Neural crest cell (in vitro differentiated cells): ENCODE measurements at places on chromosomes 1 and 21. TPM values are rescaled to one million over a fixed set of nuclear protein-coding genes. Genes with fewer than 3 reads are reported as not detected.

Gene BGLAP
- 2.5 and 3.0 TPM in 2 replicates for total RNA-seq

Gene CDC20
- 180 and 196 TPM in 2 replicates for total RNA-seq

Gene TFF2
- total RNA-seq: not detected in 2 replicates

Gene SAMD13
- 2.1 and 2.3 TPM in 2 replicates for total RNA-seq

Gene SPRR2F
- not detected in 2 replicates for total RNA-seq

Gene IFI16
- 4.9 and 6.3 TPM in 2 replicates for total RNA-seq

Gene ACTN2
- 0.54 and 0.91 TPM in 2 replicates for total RNA-seq

DNA sequence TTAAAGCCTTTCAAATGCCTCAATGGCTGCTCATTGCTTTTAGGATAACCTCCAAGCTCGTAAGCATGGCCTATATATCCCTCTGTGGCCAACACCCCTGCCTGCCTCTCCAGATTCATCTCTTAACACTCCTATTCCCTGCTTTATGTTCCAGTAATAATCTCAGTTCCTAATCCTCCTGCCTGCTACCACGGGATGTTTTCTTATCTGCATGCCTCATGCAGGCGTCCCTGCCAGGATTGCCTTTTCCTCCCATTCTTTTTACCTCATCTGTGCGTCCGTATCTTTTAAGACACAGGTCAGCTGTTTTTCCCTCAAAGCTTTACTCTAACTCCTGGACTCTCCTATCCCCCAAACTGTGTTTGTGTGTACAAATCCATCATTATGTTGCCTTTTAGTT is 36.1 kb downstream of the ZBTB40 start:
- no peaks in the 10 kb centered on the region for H3K27me3 ChIP-seq
- H3K4me1 ChIP-seq: peaks cover 7% of the 10 kb centered on the region
- no peak for DNase-seq
- no peak overlapping the region for H3K4me3 ChIP-seq

- no peaks in the 10 kb centered on the region for H3K36me3 ChIP-seq
- no peak overlapping the region for H3K27ac ChIP-seq
- H3K4me3 ChIP-seq: no peak overlapping the region
- peaks cover 3% of the 10 kb centered on the region for H3K27me3 ChIP-seq
- H3K4me1 ChIP-seq: no peaks in the 10 kb centered on the region
These were observed 3.7 kb upstream of the CAPN8 start for GRCh38 chr1:223669003-223669795.

GRCh38 chr1:155202198-155202597 is 5.5 kb downstream of the THBS3 start:
- H3K36me3 ChIP-seq: peaks cover 36% of the 10 kb centered on the region
- H3K27ac ChIP-seq: peak overlapping the region; percentile 62
- peaks cover 21% of the 10 kb centered on the region for H3K27me3 ChIP-seq
- no peak for DNase-seq
- H3K4me1 ChIP-seq: peaks cover 47% of the 10 kb centered on the region
- H3K4me3 ChIP-seq: peak overlapping the region; percentile 83

- peaks cover 28% of the 10 kb centered on the region for H3K27me3 ChIP-seq
- no peak for DNase-seq
- H3K36me3 ChIP-seq: peaks cover 3% of the 10 kb centered on the region
- H3K27ac ChIP-seq: no peak overlapping the region
- no peak overlapping the region for H3K4me3 ChIP-seq
These were observed 30.8 kb upstream of the ADARB1 start for GRCh38 chr21:45043541-45044020.

- no peak overlapping the region for H3K27ac ChIP-seq
- no peaks in the 10 kb centered on the region for H3K27me3 ChIP-seq
- H3K36me3 ChIP-seq: peaks cover 4% of the 10 kb centered on the region
- H3K4me3 ChIP-seq: no peak overlapping the region
- no peak for DNase-seq
These were observed 75.0 kb downstream of the XCL2 start for GRCh38 chr1:168468822-168469221.

GRCh38 chr21:44084496-44085241 is 22.5 kb upstream of the PWP2 start:
- DNase-seq: no peak
- H3K27me3 ChIP-seq: no peaks in the 10 kb centered on the region
- peak overlapping the region; percentile 69 for H3K27ac ChIP-seq
- no peak overlapping the region for H3K4me3 ChIP-seq
- H3K36me3 ChIP-seq: peaks cover 14% of the 10 kb centered on the region
- no peaks in the 10 kb centered on the region for H3K4me1 ChIP-seq

DNA sequence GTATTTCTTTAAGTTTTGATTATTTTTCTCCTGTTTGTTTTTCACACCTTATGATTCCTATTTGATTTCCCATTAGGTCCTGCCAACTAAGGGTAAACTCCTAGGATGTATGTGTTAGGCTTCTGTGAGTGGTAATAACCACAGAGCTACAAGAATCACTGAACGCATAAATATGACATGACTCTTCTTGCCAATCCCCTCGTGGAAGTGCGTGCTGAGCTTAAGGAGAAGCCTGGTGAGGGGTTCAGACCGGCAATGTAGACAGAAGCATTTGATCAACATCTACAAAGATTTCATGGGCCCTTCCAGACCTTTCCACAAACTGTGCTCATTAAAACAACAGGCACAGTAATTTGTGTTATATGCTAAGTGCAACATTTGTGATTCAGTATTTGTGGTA is 273.8 kb upstream of the SNX7 start:
- H3K4me1 ChIP-seq: peaks cover 15% of the 10 kb centered on the region
- no peaks in the 10 kb centered on the region for H3K27me3 ChIP-seq
- H3K36me3 ChIP-seq: no peaks in the 10 kb centered on the region
- no peak overlapping the region for H3K4me3 ChIP-seq

GRCh38 chr1:32400876-32401631 is 6.8 kb upstream of the BSDC1 start:
- H3K36me3 ChIP-seq: no peaks in the 10 kb centered on the region
- H3K4me1 ChIP-seq: peaks cover under 1% of the 10 kb centered on the region
- no peak overlapping the region for H3K27ac ChIP-seq
- no peaks in the 10 kb centered on the region for H3K27me3 ChIP-seq
- H3K4me3 ChIP-seq: peak overlapping the region; percentile 60

GRCh38 chr1:15945011-15945831 is 30.7 kb downstream of the ZBTB17 start:
- peak overlapping the region; percentile 57 for H3K27ac ChIP-seq
- peaks cover 20% of the 10 kb centered on the region for H3K4me1 ChIP-seq
- H3K27me3 ChIP-seq: no peaks in the 10 kb centered on the region
- DNase-seq: no peak
- peaks cover 6% of the 10 kb centered on the region for H3K36me3 ChIP-seq

DNA sequence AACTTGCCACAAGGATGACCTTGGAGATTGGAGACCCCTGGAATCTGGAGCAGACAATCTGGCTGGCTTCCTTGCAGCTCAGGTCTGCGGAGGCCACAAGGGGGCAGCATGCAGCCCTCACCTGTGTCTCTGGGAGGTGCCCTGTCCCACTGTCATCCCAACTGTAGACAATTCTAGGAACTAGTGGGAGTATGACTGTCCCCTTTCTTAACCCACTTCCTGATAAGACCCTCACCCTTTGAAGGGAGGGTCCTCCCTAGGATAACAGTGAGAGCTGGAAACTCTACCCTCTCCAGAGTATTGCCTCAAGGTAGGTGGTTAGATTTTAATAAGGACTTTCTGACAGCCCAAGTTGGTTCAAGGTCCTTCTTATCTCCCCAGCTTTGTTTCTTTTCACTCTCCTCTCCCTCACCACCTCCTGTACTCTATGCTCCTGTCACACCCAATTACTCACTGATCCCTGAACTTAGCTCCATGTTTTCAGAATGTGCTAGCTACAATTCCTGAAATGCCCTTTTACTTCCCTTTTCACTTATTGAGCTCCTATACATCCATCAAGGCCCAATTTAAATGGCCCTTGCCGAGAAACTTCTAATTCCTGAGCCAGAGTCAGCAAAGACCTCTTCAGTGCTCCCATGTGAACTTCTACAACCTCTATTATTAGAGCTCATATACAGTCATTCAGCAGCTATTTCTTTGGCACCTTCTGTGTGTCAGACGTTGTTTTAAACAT is 9.2 kb upstream of the KCNQ4 start:
- peaks cover 5% of the 10 kb centered on the region for H3K4me1 ChIP-seq
- peaks cover 31% of the 10 kb centered on the region for H3K36me3 ChIP-seq
- H3K27me3 ChIP-seq: no peaks in the 10 kb centered on the region
- DNase-seq: peak; percentile 53
- no peak overlapping the region for H3K4me3 ChIP-seq

- peak overlapping the region; percentile 93 for H3K27ac ChIP-seq
- peaks cover 2% of the 10 kb centered on the region for H3K27me3 ChIP-seq
These were observed 4.6 kb downstream of the FDPS start for GRCh38 chr1:155313261-155313660.
